Vagina (tissue), 2 donors: ENCODE measurements at places on chromosomes 6 and 20. TPM values are rescaled to one million over a fixed set of nuclear protein-coding genes. Genes with fewer than 3 reads are reported as not detected.

Gene TNXB
- 207 TPM for total RNA-seq

Gene C6orf163
- 2.0 TPM for total RNA-seq

Gene HUS1B
- total RNA-seq = 0.98 TPM

Gene AVP
- not detected for total RNA-seq

Gene SLC22A2
- not detected for total RNA-seq

Gene SLC13A3
- total RNA-seq = 1.2 TPM

DNA sequence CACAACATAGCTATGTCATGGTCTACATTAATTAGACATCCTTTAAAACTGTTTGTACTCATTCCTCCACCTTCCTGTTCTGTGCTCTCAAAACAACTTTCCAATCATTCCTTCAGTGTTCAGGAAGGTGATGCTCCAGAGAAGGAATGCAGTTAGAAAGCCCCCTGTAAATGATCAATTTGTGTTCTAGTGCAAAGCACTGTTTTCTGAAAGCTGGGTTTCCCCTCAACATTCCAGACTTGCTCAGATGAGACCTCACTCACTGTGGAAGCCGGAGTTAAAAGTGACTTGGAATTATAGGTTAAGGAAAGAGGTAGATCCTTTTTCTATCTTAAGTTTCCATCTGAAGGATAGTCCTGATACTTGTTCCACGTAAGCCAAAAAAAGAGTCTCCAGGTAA lies 95.9 kb downstream of the BMP2 start:
- no peak for DNase-seq

DNA sequence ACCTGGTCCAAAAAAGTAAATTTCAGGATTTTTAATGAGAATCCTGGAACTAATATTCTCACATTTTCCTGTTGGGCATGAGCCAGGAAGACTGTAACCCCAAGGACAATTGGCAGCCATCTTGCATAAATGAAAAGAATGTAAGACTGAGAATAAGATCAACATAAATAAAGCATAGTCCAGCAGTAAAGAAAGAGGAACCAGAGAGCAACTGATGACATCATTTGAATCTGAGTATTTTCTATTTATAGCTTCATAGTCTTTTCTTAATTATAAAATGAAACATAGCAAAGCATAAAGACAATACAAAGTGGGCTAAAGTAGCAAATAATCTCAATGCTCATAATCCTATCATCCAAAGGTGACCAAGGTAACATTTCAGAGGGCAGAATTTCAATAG lies 26.6 kb upstream of the FBXL4 start:
- DNase-seq = no peak

- no peak for DNase-seq
Observed at GRCh38 chr20:13995841-13996240, 525 bp downstream of the MACROD2 start.

- no peak for DNase-seq
Observed at GRCh38 chr6:152984513-152984872, 1.7 kb upstream of the FBXO5 start.

DNA sequence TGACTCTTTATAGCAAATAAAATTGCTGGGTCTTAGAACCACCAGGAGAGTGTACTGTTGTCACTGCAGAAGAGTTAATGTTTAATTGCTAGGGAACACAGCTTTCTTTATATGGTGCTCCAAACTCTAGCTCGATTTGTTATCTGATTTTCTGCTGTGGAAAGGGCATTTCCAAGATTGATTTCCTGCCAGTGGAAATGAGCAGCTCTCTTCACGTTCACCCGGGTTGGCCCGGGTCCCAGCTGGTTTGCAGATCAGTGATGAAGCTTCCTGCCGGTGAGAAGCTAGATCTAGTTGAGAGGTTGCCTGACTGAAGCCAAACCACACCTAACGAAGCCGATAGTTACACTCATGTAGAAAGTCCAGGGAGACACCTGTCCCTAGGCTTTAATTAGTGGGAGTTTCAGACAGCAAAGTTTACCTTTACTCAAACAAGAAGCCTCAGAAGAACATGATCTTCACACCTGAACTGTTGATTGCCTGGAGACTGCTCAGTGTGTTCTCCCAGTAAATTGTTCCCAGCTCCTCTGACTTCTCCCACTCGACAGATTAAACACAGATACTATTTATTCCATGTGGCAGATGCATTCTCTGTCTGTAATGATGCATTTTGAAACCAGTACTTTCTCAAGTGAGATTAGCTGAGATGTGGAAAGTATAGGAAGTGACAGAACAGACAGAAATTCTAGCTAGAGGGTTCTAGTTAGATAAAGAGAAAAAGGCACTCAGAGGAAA lies 27.8 kb downstream of the PAQR8 start:
- DNase-seq = no peak

GRCh38 chr6:47483853-47484546 lies 6.4 kb downstream of the CD2AP start:
- no peak for DNase-seq

DNA sequence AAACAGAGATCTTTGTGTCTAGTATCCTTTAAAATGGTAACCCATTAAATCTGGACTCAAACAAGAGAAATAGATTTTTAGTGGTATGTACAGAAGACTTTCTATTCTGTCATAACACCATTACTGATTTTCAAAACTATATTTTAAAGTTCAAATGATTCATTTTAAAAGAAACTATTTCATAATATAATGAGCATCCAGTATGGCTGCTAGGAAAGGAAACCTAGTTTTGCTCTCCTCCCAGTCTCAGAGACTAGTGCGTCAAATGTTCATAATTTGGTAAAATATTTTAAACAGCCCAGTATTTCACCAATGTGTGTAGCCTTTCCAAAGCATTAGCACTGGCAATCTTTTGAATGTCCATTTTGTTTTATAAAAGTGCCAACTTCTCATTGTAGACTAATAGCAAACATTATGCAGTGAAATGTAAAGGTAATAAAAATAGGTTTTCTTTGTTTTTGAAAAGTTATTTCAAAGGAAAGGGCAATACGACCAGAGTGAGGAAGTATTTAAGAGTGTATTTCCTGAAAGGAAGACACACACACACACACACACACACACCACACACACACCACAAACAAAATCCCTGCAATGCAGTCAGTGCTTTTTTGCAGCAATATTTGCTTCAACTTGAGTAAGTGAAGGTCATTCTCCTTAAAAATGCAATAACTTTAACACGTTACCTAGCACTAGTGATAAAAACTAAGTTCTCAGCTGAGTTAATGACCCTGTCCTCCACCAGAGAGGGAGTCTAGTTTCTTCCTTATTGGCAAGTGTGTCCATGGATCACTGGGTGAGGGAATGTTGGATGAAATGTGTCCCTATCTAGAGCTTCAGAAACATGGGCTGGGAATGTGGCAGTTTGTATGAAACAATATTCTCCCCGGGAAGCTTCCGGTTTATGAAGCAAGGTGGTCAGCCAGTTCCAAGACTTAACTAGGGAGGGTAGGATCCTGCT lies 4.6 kb downstream of the PPP1R3G start:
- DNase-seq = no peak

DNA sequence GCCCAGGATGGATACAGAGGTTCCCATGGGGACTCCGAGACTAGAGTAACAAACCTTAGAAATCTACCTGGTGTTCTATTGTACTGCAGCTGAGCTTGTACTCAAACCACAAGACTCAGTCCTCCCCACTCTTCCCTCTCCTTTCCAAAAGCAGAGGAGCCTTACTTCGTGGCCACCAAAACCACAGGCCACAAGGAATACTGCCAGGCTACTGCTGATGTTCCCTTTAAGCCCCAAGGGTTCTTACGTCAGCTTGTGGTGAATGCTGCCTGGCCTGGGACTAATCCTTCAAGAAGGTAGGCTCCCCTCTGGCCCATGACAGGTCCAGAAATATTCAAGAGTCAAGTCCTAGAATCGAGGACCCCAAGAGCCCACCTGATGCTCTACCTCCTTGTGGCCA lies 10.5 kb upstream of the DEFB128 start:
- no peak for DNase-seq

DNA sequence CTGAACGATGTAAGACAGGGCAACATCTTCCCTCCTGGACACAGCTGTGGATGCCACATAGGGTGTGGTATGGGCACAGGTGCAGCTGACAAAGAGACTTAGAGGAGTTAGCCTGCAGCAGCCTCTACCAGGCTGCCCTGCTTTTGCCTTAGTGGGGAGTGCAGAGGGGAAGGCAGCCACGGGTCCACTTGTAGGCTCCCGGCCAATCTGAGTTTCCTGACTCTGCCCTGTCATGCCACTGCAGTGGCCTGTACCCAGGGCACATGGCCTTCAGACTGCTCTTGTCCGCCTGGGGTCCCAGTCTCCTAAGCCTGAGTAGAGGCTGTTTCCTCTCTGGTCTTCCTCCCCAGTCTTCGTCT lies 17.1 kb upstream of the CST9L start:
- no peak for DNase-seq

GRCh38 chr6:40882323-40882997 lies 156.6 kb downstream of the UNC5CL start:
- no peak for DNase-seq

DNA sequence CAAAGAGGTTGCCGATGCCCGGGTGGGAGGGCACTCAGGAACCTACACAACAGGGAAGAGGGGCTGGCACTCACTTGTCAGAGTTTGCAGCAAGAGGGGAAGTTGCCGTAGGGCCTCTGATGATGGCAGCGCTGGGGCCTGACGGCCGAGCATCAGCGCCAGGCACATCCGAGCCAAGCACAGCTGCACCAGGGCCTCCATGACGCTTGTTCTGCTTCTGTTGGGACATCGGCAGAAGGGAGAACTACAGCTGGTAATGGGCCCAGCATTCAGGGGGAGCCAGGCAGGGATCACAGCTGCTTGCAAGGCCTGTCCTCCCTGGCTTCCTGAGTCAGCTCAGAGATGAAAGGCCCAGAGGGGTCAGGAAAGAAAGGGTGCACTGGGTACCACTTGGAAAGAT lies 367.7 kb downstream of the CDH4 start:
- no peak for DNase-seq

DNA sequence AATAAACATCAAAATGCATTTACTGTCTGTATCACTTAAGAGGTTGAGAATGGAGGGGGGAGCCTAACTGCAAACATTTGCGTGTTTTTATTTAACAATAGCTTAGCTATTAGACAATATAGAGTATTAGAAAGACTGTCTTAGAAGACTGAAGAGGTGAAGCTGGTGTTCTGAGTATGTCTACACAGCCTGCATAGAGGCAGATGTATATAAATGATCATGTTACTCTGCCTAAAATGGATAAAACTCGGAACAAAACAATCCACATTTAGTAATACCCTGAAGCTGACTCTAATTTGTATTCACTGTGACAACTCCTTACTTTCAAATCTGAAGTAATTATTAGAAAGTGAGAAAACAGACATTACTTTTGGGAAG lies 181.9 kb downstream of the GMPR start:
- no peak for DNase-seq

DNA sequence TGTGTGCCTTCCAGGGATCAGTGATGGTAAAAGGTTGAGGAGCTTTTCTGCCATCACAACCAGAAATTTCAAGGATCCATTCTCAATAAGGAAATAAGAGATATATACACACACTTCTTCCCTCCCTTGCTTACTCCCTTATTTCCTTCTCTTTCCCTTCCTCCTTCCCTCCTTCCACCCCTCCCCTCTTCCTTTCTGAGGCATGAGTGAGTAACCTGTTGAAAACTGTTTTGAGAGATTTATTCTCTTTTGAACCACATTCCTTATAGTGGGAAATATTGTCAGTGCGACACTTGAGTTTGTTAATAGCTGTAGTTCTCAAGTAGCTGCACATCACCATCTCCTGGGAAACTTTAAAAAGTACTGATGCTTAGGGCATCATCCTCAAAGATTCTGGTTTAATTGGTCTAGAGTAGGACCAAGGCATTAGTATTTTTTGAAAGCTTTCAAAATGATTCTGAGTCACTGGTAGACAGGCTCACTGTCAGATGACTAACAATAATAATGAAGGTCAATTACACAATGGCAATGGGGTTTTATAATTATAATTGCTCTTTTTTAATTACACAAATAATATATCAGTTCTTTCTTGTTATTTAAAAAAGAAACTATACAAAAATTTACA lies 109.9 kb downstream of the POPDC3 start:
- no peak for DNase-seq
